ENCODE measurements at places on chromosomes 12 and 14.

GRCh38 chr12:90120627-90121026 lies 412.0 kb upstream of the ATP2B1 start:
- no peak for DNase-seq

DNA sequence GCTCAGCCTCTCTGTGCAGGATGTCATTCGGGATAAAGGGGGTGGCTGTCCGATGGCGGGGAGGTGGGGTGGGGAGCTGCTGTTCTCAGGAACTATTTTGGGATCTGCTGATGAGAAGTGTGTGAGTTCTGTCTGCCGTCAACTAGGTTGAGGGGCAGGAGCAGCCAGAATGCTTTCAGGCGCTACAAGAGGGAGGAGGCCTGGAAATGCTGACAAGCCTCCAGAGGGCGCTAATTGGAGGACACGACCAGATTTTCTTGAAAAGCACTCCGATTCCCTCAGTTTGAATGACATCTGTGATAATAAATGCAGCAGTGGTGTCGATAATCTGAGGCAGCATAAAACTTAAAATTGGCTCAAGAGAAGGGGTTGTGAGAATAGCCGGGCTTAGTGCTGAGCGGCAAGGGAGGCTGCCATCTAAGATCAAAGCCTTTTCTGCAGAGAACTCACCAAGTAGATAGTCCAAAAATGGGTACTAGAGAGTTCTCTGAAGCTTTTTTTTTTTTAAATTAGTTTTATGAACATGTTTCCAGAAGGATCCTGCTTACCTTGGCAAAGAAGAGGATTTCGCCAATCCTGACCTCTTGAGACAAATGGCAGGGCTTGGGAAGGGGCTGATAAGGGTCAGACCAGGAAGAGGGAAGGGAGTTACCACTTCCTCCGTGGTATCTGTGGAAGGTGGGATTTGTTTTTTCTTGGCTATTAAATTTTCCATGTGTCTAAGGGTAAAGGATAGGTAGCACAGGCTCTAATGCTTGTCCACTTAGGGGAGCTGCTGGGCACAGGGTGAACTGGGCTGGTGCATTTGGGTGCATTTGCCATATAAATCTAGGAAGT lies 94.4 kb downstream of the CRACR2A start:
- peak; percentile 79 for DNase-seq

DNA sequence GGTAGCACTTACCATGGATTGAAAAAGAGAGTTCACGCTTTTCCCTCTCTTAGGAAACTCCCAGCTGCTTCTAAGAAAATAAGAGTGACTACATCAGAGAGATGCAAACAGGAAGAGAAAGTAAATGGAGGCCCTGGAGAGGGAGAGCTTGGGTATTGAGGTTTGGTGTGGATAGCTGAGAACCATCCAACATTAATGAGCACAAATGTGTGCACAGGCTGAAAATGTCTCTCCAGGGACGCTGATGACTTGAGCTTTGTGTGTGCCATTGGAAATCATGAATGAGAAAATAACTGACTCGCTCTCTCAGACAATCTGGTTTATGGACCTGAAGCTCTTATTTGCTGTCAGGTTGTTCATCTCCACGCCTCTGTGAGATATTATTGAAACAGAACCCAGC lies 318.8 kb downstream of the NRXN3 start:
- DNase-seq, result no peak

GRCh38 chr12:68578765-68579164 lies 31.9 kb upstream of the RAP1B start:
- DNase-seq, result no peak

- DNase-seq, result no peak
Measured at GRCh38 chr12:121334513-121335343, 17.5 kb downstream of the ANAPC5 start.

DNA sequence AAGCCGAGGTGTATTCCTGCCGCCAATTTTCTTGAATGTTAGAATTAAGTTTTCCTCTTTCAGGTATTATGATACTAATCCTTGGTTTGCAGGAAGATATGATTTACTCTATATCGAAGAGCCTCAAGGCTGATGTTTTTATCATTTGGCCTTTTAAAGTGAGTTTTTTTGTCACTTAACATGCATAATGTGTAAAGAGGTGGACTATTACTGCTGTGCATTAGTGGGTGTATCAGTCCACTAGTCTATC lies 11.1 kb upstream of the TMPO start:
- no peak for DNase-seq

DNA sequence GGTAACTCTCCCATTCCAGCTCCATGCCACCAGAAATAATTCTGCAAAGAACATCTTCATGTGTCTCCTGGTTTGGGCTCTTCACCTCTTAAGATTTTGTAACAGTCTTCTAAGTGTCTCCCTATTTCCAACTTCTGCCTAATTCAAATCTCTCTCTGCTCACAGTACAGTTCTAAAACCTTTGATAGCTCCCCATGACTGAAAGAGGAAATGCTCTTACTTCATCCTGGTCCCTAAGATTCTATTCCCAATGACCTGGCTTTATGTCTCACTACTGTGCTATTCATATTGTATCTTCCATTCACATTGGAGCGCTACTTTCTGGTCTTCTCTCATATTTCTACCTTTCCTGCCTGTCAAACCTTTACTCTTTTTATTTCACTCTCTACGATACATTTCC lies 1.6 kb downstream of the AMN1 start:
- DNase-seq, result no peak

DNA sequence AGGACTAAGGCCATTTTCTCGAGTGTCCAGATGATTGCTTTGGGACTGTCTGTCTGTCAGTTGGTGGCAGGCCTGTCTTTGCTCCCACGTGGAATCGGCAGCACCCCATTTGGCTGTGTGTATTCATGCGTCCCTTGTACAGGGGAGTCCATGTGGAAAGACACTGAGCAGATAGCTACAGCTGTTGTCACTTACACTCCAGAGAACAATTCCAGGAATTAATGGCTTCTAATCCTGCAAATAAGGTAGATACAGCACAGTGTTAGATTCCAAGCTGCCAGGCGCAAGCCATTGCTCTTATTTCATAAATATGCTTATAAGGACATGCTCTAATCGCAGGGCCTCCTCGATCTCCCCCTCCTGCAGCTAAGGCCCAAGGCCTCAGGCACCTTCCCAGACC lies 208.8 kb downstream of the VRK1 start:
- DNase-seq, result no peak

- no peak for DNase-seq
Measured at GRCh38 chr12:63805704-63806672, 26.3 kb downstream of the RXYLT1 start.
